ENCODE measurements at places on chromosomes 16 and 17. TPM values are rescaled to one million over a fixed set of nuclear protein-coding genes. Genes with fewer than 3 reads are reported as not detected.

DNA sequence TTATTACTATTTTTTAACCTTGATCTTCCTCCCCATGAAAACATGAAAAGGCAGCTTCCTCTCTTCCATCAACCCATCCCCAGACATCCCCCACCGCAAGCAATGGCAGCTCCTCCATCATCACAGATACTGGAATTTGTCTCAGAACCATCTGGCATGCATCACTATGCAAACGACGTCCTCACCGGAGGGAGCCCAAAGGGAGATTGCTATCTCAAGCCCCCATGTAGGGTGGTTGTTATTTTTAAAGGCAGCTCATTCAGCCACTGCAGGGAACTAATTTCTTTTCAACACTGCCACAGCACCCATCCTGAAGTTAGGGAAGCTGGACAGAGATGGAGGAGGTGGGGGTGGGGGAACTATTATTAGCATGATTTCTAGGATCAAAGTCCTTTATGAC lies 222.5 kb downstream of the FOXL1 start:
- no peak for DNase-seq

DHX58 gene
- total RNA-seq, result 1.0 TPM

DNA sequence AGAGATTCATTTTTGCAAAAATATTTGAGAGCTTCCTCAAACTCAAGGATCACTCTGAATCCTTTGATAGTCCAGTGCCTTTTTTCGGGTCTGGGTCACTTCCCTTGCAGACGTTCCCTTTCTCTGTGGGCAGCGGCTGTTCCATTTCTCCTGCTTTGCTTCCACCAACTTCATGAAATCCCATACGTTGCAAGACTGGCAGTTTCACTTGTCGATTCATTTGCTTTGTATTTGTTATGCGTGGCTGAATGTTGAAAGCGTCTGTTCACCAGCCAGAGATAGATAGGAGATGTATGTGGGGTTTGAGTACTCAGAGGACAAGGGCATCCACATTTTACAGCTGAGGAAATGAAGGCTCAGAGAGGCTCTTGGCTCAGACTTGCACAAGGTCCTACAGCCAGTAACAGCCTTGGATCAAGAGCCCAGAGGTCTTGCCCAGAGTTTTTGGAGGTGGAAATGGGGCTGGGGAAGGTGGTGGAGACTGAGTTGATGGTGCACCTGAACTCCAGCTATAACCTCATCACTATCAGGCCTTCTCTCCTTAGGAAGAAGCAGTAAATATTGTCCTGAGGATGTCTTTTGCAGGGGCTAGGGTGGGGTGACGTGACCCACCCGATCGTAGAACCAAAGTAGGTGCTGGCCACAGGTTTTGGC lies 1.3 kb upstream of the CCDC102A start:
- DNase-seq, result no peak

- no peak for DNase-seq
Measured at GRCh38 chr17:40963838-40964237, 2.9 kb downstream of the KRT39 start.

DNA sequence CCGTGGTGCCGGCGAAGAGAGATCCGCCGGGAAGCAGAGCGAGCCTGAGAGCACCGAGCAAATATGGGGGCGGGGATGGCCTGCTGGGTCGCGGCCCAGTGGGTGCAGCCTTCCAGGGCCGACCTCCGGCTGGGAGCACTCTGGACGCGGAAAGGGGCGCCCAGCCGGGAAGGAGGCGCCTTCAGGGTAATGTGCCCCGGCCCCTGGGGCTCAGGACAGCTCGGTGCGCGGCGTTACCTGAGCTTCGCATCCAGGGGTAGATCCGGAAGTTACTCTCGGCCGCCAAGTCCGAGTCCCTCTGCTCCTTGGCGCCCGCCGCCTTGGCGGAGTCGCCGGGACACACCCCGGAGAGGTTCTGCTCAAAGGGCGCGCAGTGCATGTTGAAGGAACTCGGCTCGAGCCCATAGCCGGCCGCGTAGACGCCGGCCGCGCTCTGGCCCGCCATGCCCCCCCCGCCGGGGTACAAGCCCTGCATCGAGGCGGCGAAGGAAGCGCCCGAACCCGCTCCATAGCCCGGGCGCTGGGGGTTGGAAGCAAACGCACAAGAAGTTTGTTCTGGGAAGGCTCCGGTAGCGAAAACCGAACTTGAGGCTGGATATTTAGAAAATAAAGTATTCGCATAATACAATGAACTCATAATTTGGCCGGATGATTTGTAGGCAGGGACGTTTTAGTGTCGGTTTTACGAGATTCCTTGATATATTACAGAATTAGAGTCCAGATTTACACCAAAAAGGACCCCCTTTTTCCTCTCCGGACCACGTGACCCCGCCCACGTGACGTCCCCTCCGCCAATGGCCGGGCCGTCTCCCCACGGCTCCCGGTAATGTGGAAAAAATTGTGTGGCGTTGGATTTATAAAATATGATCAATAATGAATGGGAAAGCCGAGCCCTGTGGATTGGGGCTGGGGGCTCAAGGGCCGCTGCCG lies at the start of gene HOXB7:
Gene HOXB7 (minus strand): TSS at position 736 of the 930 bp plus-strand sequence. CDS start 99 bp downstream, at position 637.
- DNase-seq, result peak; percentile 82

DNA sequence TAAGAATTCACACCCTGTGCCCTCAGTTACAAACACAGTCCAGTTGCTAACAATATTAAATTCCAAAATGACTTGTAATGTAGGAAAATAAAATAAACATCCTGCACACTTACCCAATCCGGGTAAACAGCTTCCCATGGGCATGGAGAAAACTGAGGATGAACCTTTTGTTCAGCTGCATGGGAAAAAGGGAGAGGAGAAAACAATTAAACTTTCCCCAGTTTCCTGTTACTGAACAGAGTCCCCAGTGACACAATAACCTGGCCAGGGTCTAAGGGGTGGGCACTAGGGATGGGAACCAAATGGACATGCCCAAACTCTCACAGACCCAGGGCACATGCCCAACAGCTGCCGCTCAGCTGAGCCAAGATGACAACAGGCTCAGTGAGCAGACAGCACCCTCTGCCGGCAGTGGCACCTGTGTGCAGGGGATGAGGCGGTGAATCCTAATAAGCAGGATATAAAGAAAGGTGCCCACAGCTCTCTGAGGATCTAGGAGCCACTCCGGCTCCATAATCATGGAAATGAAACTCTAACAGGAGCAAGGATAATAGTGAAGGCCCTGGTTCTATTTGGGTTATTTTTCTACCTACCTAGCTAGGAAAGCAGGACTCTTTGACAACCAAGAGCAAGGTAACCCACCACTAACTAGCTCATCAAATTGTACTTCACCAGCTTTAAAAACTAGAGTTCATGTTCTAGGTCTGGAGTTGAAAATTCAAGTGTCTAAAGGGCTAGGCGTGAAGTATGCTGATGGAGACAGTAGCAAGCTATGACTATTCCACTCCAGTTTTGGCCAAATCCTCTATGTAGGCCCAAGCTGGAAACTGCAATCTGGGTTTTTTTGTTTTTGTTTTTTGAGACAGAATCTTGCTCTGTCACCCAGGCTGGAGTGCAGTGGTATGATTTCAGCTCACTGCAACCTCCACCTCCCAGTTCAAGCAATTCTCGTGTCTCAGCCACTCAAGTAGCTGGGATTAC lies 58.8 kb downstream of the SMG6 start:
- peak; percentile 85 for DNase-seq

DNA sequence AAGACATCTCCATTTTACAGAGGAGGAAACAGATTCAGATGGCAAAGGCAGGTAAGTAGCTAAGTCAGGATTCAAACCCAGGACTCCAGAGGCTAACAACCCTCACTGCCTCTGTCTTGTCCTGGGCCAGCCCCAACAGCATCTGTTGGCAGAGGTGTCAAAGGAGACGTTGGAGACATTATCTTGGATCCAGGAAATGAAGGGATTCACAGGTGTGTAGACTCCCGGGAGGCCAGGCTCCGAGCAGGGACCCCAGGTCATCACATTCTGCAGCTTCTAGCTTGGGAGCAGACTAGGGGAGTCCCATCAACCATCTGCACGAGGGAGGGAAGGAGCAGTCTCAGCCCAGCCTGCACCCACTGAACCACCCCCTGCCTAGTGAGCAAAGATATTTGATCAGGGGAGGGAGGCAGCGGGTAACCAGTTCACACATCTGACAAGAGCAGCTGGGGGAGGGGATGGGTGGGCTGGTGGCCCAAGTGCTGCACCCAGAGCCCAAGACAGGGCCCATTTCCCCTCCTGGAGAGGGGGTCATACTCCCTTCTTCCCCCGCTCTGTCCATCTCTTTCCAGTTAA lies 1.0 kb upstream of the B9D1 start:
- no peak for DNase-seq

DNA sequence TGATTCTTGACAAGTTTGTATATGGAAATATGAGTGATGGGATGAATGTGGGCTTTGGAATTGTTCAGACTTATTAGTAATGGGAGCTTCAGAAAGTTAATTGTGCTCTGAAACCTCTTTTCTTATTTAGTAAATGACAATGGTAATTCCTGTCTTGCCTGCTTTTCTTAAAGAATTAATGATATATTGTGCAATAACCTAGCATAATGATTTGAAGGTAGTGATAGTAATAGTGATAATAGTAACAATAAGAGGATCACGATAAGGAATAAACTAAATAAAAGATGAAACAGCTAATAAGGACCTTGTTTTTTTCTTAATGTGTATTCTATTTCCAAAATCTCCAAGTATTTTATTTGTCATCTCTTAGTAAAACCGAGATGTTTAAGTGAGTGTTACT lies 245.0 kb upstream of the CPHXL start:
- DNase-seq, result no peak

PSMB3 gene
- 524 TPM for total RNA-seq

GRCh38 chr16:87054856-87055255 lies 262.3 kb downstream of the C16orf95 start:
- DNase-seq, result no peak

- DNase-seq, result no peak
Measured at GRCh38 chr17:74529243-74529642, 2.0 kb downstream of the CD300LB start.

MPP2 gene
- 3.7 TPM for total RNA-seq

- no peak for DNase-seq
Measured at GRCh38 chr16:1762196-1762878, 9.0 kb downstream of the NME3 start.

CHST5 gene
- not detected for total RNA-seq

KCNG4 gene
- not detected for total RNA-seq

NOD2 gene
- total RNA-seq, result not detected

Measured in MG63 (cell line).